ENCODE measurements at places on chromosomes 7 and 10. TPM values are rescaled to one million over a fixed set of nuclear protein-coding genes. Genes with fewer than 3 reads are reported as not detected.
A peak's percentile ranks its signal among the peaks of the same experiment; 100 is the strongest.

DNA sequence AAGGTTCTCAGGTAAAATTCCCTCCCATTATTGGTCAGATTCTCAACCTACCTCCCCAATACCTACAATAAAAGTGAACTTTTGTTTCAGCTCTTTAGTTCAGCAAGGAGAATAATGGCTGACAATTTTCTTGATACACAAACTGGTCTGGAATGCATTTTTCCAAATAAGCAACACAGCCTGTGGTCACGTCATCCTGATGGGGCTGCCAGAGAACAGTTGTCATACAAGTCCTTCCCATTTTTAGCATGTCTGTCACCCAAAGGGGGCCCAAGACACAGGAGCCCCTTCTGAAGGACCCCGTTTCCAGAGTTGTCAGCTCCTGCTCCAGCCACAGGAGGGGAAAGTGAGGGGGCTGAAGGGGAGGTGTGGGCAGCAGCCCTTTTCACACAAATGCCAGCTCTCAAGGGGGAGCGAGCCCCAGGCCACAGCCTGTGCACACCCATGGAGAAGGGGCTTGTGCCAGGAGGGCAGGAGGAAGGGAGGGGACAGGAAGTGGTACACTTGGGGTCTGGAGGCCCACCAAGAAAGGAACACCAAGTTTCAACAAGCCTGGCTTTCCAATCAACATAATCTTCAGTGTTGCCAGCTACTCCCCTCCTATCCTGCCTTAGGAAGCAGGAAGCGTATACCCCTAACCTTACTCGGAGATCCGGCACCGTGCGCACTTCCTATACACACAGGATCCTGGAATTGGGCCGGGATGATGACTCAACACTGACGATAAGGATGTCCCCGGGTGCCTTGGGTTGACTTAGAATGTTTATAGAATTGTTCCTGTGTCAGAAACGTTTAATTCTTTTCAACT lies 43.4 kb upstream of the PDLIM1 start:
- no peak for DNase-seq

- no peak for DNase-seq
These were observed 27.3 kb upstream of the ANK3 start for GRCh38 chr10:60417024-60417423.

DNA sequence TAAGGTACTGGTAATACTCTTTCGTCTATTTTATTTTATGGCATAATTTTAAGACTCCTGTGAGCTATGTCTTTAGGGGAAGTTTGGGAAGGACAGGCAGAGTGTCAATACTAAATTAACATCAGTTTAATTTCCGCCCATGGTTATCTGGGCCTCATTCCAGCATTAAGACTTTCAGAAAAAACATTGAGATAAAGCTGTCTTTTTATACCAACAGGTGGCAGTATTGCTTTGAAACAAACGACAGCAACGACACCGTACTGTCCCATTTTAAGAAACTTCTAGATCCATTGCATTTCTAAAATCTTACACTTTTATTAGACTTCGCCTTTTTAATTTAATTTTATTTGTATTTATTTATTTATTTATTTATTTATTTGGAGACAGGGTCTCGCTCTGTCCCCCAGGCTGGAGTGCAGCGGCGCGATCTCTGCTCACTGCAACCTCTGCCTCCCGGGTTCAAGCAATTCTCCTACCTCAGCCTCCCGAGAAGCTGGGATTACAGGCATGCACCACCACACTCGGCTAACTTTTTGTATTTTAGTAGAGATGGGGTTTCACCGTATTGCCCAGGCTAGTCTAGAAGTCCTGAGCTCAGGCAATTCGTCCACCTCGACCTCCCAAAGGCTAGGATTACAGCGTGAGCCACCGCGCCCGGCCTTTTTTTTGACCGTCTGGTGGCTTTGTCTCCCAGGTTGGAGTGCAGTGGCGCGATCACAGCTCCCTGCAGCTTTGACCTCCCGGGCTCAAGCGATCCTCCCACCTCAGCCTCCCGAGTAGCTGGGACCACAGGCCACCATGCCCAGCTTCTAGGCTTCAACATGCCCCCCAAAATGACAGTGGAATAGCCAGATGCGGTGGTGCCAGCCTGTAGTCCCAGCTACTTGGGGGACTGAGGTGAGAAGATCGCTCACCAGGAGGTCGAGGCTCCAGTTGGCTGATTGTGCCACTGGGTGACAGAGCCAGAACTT lies 78.7 kb upstream of the C1GALT1 start:
- peak; percentile 20 for DNase-seq

GRCh38 chr7:101171442-101171837 lies 6.1 kb upstream of the VGF start:
- DNase-seq = no peak

- DNase-seq = no peak
These were observed 58.6 kb downstream of the PNLIPRP2 start for GRCh38 chr10:116679351-116679750.

- no peak for DNase-seq
These were observed 337.1 kb upstream of the AKR1E2 start for GRCh38 chr10:4488904-4489303.

DNA sequence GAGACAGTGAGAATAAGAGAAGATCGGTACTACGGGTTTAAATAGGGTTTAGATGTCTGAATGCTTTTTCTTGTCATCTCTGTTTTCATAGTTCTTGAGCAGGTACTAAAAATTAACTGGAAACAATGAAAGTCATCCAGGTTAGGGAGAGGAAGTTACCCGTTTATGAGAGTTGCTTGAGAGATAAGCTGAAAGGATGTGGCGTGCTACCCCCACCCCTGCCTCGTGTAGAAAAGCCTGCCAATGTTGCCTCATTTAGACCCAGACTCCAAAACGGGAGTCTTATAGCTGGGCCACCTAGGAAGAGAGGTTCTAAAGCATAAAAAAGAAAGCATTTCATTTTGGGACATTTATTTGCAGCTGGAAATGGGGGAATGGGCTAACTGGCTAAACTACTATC lies 10.2 kb downstream of the AKR1C4 start:
- no peak for DNase-seq

GRCh38 chr7:37920849-37921805 lies 687 bp downstream of the EPDR1 start:
- DNase-seq = peak; percentile 54

- no peak for DNase-seq
These were observed 51.1 kb upstream of the CHST15 start for GRCh38 chr10:124144536-124144935.

DNA sequence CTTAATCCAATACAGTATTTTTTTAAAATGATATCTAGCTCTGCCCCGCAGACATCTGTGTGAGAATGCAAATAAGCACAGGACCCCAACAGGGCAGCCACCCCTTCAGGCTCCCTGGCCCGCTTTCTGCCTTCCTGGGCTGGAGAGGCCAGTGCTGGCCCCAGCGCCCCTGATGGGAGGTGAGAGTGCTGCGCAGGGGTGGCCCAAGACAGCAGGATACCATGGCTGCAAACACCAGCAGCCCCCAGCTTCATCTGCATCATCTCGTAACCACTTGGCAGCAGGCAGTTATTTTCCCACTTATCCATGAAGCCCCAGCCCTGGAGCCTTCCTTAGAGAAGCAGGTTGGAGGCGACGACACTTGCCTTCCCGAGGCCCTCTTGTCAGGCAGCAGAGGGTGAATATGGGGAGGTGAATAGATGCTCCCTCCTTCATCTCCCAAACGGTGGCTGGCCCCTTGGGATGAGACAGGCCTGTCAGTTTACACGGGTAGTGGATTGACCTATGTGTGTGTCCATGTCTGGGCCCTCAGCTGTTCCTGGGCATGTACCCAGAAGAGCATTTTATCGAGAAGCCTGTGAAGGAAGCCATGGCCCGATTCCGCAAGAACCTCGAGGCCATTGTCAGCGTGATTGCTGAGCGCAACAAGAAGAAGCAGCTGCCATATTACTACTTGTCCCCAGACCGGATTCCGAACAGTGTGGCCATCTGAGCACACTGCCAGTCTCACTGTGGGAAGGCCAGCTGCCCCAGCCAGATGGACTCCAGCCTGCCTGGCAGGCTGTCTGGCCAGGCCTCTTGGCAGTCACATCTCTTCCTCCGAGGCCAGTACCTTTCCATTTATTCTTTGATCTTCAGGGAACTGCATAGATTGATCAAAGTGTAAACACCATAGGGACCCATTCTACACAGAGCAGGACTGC lies 71.2 kb downstream of the ALOX5 start:
- no peak for DNase-seq

DNA sequence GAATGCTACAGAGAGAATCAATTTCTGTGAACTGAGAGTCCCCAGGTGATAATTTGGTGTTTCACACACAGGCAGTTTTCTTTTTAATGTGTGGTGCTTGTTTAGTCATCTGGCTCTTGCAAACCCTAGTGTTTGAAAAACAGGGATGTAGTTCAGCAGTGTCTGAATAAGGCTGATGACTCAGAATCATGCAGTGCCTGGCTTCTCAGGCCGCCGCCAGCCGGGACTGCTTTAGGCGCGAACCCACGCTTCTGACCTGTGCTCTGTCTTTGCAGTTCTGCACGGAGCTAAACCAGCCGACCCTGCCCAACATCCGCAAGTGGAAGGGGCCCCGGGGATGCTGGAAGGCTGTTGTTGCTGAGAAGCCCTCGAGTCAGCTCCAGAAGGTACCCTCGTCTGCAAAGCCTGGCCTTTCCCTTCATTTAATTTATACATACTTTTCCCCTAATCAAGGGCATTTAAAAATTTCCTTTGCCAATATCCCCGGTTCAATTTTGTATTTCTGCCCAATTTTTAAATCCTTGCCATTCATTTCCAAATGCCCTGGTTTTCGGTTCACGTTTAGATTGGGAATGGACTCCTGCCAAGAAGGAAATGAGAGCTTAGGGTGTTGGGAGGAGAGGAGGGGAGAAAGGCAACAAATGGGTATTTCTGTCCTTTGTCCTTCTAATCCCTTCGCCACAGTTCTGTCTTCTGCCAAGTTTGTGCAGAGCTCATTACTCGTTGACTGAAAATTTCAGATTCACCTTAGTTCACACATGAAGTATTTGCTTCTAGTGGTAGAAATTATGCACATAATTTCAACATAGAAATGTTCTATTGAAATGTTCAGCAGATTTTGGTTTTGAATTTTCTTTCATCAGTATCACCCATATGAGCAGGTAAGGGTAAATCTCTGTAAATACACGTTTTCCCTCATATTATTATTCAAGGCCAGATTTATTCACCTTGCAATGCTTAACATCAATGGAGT lies 108.5 kb upstream of the ANLN start:
- DNase-seq = peak; percentile 86

DNA sequence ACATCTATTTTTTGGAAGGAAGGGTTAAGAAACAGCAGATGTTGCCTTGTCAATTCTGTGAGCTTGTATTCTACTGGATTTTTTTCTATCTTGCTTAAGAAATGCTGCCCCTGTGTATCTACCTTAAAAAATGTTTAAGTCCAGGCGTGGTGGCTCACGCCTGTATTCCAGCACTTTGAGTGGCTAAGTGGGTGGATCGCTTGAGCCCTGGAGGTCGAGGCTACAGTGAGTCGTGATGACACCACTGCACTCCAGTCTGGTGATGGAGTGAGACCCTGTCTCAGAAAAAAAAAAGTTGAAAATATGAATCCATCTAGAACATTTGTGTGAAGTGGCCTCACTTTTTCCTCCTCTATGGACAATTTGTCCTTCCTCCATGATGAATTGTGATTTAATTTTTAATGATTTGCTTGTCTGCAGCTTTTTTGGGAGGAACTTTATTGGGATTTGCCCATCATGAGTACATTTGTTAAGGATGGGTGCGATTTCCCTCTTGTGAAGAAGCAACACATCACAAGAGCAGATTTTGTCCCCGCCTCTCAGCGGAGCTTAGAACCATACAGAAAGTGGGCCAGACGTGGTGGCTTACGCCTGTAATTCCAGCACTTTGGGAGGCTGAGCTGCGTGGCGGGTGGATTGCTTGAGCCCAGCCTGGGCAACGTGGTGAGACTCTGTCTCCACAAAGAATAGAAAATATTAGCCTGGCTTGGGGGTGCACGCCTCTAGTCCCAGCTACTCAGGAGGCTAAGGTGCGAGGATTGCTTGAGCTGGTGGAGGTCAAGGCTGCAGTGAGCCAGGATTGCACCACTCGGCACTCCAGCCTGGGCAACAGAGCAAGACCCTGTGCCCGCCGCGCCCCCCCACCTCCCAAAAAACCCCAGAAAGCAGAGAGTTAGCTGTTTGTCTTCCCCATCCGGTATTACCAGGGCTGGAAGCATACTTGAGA lies 57.7 kb downstream of the DNAJB6 start:
- DNase-seq = no peak

DNA sequence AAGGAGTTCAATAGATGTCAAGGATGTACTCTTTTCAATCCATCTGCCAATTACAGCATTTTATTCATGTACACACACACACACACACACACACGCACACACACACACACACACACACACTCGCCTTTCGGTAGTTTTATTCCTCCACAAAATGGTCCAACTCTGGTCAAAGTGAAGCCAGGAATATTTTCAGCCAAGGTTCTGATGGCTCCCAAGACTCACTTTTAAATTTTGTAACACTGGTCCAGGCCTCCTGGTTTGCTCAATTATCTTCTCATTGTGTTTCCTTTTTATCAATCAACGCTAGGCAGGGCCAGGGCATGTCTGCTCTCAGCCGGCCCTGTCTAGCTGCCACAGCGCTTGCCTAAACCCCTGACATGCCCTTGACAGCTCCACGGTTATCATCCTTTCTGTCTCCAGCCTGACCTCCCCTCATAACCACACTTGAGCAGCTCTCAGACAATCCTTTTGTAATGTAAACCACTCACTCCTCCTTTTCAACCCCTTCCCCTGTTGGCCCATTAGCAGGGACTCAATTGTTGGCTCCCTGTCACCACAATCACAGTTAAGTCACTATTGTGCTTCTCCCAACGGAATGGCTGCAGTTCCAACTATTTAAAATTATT lies 115.1 kb downstream of the ICA1 start:
- no peak for DNase-seq

- no peak for DNase-seq
These were observed 386.0 kb upstream of the HPS1 start for GRCh38 chr10:98832738-98833137.

DNA sequence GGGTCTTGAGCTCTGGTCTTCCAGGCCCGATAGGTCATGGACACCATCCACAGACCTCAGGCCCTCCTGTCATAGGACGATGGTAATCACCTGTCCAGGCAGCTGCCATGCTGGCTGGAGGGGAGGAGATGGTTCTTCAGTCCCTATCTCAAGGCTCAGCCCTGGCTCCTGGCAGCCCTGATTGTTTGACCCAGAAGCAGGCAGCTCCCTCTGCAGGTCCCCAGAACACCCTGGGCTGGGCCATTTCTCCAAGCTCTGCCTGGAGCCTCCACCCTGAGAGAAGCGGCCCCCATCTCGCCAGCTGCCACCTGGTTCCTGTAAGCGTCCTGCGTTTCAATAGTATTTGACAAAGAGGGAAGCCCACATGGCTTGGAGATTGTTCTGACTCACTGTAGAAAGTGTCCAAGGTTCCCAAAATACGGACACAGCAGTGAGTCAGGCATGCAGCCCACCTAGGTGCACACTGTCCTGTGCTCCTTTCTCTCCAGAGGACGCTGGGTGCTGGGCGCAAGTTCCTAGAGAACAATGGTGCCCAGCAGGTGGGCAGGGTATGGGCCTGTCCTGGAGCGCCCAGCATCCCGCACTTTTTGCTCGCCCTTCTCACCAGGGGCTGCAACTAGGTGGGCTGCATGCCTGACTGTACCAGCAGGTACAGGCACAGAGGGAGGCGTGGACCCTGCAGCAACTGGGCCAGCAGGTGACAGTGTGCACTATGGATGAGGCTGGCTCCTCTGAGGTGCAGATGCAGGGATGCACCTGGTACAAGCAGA lies 72.4 kb upstream of the EBF3 start:
- DNase-seq = no peak

The GHITM gene
- 107 TPM for total RNA-seq

The AKR1C8 gene
- total RNA-seq = not detected

The SLC13A1 gene
- total RNA-seq = not detected

The AEBP1 gene
- total RNA-seq = not detected

Data from Calu3 (cell line).